ENCODE measurements at places on chromosomes 4 and X.

DNA sequence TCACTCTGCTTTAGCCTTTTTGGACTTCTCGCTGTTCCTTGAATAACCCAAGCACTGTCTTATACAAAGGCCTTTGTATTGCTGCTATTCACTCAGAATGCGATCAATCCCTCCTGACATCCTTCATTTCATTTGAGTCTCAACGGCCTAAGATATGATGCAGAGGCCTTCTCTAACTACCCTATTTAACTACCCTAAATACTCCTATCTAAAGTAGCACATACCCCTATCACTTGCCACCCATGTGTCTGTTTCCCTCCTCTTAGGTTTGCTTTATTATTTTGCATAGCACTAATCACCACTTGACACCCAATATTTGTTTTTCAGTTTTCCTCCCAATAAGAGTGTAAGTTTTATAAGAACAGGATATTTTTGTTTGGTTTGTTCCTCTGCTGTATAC is 42.3 kb upstream of the ACSL4 start:
- no peak for DNase-seq

DNA sequence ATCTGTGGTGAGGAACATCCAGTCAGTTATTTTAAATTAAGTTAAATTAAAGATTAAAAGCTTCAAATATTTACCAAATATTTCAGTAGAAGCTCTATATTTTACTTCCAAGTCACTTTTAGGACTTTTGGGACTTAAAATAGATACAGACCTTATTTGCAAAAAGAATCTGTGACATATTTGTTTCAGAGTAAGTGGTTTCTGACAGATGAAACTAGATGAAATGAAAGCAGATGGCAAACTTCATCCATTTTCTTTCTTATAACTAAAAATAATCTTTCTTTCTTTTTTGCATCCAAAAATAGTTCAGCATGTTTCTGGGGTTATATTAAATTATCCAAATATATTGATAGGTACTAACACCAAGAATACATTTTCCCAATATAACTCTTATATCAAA is 6.6 kb upstream of the UTP3 start:
- no peak for DNase-seq

DNA sequence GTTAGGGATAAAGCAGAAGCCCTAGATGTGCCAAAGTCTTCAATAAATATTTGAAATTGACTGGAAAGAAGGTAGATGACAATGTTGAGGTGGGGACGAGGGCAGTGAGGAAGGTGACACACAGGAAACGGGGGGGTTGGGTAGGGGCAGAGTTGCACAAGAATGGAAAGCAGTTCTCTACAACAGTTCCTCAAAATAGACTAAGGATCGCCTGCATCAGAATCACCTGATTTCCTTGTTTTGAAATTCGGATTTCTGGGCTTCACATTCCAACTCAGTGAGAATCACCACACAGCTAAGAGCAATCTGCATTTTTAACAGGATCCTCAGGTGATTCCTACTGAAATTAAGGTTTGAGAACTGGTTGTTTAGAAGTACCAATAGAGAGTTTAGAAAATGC is 70.6 kb downstream of the ARFIP1 start:
- DNase-seq = peak; percentile 36

- DNase-seq = no peak
Observed at GRCh38 chr4:6194458-6195195, 5.7 kb downstream of the JAKMIP1 start.

GRCh38 chrX:53347948-53348347 is 66.6 kb upstream of the IQSEC2 start:
- DNase-seq = no peak

DNA sequence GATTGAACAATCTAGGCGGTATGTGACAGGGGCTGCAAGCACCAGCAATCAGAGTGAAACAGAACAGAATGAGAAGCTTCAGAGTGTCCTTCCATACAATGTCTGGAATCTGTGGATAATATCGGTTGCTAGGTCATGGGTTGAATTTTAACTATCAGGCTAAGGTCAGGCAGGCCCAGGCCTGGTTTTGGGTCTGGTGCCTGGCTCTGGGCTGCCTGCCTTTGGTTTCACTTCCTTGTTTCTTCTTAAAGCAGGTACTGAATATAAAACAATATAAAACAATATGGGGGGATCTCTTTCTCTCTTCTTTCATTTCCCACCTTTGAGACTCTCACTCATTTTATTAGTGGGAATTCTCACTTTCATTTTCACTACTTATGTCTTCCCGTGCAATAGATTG is 962.0 kb downstream of the CCSER1 start:
- no peak for DNase-seq

DNA sequence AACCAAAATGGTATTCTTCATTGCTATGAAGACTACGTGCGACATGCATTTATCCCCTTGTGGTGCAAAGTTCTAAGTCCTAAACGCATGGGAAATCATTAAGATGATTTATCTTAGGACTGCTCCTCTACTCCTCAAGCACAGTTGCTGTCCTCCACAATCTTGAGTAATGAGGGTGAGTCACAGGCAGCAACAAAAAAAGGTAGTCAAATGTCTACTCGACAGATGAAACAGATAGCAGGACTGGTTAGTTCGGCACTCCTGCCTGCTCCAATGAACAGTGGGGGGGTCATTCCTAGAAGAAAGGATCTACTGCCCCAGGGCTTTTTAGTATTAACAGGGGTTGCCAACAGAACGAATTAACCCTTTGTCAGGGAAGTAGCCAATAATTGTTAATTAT is 233.7 kb upstream of the FGF13 start:
- no peak for DNase-seq

- peak; percentile 34 for DNase-seq
Observed at GRCh38 chr4:17613761-17614415, 553 bp upstream of the MED28 start.

- DNase-seq = no peak
Observed at GRCh38 chrX:154142950-154143745, 895 bp upstream of the OPN1LW start.

DNA sequence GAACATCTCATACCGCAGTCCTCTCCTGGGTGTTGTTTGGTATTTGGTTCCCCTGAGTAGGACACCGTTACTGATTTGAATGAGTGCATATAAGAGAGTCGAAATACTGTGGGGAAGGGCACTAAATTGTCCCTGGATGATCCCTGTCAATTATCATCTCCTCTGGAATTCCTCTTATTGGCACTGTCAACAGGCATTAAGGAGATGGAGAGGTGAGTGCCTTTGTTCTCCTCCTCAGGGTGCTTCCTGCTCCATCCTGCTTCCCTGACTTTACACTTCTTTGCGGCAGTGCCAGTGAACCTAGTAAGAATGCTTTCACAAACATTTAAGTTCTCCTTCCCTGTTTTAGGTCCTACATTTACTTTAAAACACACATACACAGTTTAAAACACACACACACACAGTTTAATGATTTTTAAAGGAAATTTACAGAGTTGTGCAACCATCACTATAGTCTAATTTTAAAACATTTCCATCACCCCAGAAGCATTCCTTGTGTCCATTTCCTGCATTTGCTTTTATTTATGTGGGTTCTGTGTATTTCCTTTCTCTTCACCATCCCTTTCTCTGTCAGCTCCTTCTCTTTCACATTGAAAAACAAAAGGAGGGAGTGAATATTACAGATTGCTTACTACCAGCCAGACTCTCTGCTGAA is 20.9 kb upstream of the ZRSR2 start:
- no peak for DNase-seq

GRCh38 chr4:164056426-164057142 is 562.1 kb downstream of the TMA16 start:
- DNase-seq = no peak

DNA sequence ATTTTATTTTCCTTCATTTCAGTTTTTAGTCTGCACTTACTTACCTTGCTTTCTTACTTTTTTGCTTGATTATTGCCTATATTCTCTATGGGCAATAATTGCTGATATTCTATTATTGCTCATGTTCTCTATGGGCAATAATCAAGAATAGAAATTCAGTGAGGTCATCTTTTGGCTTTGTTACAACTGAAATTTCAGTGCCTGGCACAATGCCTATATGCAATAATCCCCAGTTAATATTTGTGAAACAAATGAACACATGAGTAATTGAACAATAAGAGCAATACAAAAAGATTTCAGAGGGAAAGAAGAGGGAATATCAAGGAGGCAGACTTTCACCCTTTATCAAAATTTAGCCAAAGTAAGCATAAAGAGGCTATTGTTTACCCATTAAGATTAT is 48.6 kb upstream of the ARSJ start:
- no peak for DNase-seq

DNA sequence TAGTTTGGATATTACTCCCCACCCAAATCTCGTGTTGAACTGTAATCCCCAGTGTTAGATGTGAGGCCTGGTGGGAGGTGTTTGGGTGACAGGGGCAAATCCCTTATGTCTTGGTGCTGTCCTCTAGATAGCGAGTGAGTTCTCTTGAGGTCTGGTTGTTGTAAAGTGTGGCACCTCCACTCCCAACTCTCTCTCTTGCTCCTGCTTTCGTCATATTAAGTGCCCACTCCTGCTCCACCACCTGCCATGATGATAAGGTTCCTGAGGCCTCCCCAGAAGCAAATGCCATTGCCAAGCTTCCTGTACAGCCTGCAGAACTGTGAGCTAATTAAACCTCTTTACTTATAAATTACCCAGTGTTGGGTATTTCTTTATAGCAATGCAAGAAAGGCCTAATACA is 944.3 kb downstream of the ADGRL3 start:
- no peak for DNase-seq

DNA sequence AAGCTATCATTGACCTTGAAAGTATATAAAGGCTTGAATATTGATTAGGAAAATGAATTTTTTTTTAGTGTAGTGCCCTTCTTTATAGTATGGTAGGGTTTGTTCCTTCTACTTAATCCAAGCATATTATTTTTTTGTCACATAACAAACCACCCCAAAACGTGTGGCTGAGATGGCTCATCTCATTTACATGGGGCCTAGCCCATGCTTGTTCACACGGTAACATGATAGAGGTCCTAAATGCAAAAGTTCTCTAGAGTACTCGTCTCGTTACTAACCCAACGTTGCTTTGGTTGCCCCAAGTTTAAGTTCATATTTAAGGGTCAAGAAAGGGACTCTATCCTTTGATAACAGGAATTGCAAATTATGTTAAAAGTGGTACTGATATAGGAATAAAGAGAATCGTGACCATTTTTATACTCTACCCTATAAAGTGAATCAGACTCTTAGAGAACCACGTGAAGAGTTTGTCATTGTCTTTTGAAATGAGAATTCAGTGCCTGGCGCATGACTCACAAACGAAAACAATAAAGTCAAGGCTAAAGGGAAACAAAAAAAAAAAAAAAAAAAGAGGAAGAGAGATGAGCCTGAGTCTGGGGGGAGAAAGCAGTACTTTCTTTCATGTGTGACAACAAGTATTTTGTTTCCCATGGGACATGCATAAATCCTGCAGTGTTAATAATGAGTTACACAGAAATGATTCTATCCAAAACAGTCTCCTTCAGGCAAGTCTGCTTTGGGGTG is 402.8 kb upstream of the NWD2 start:
- no peak for DNase-seq

GRCh38 chr4:148052448-148052847 is 320.6 kb downstream of the ARHGAP10 start:
- peak; percentile 73 for DNase-seq

DNA sequence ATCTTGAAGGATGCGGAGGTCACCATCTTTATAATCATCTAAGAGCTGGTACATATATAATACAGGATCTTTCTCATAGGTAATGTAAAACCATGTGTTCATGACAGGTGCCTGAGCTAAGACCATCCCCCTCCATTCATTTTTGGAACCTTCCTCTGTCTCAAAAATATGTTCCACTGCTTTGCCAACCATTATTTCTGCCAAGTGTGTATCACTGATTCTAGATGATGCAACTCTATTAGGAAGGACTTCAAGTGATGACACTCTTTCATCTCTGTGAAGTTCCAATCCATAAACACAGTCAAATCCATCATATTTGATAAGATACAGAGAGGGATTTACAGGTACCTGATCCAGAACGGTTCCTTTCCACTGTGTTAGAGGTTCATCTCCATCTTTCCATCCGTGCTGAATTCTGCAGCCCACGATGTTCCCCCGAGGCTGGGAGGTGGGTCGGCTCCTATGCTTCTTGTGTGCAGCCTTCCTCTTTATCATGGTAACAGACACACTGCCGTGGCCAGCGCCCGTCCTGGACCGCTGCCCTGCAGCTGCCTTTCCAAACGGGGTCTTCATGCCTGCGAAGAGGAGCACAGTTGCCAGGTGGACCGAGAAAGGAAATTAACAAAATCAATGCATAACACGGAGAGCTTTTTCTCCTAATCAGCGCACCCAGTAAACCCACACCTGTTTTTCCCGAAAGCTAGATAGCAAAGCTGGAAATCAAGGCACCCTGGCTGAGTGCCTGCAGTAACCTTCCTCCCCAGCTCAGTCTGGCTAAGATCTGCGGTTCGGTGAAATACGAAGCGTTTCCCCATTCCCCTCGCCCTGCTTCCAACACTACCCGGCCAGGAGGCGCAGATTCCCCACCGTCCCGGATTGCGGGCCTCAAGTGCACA is 718 bp downstream of the SPIN3 start:
- no peak for DNase-seq

- DNase-seq = no peak
Observed at GRCh38 chrX:15606136-15606535, 5.4 kb upstream of the ACE2 start.

- peak; percentile 28 for DNase-seq
Observed at GRCh38 chrX:13078739-13079444, 34.5 kb upstream of the FAM9C start.

- no peak for DNase-seq
Observed at GRCh38 chrX:12065251-12065650, 73.0 kb upstream of the FRMPD4 start.

DNA sequence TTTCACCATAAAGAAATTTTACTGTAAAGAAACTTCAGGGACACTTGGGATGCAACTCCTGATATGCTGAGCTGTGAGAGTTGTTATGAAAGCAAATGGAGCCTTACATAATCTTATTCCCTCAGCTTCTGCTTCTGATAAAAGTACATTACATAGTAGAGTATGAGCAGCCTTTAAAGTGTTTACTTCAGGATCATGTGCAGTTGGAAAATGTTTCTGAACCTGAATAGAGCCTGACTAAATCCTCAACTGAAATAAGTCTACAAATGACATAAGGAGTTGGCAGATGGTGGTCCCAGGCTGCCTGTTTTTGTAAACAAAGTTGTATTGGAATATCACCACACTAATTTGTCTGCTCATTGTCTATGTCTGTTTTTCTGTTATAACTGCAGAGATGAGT is 19.3 kb downstream of the RASSF6 start:
- no peak for DNase-seq

DNA sequence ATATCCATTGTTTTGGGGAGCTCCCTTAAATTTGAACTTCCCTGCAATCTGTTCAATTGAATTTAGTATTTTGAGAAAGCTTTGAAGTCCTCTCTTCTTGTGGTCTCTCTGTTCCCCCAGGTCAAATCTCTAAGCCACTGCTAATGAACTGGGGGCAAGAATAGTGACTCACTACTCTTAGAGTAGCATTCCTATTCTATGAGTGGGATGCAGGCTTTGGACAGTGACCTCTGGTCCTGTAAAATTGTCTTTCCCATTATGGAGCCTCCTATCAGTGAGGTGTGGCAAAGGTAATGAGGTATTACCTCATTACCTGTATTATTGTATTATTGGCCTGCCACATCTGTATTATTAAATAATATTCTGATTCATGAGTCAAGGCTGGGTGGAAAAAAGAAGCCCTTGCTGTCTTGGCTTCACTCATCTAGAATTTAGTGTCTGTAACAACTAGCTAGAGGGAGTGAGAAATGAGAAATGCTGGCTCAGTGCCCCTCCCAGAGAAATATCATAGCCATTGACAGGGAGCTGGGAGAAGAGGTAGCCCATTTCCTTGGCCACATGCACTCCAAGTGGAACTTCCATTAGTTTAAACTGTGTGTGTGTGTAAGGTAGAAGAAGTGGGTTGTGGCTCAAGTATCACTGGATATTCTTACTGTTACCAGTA is 393.9 kb upstream of the CTSO start:
- DNase-seq = no peak

Measured in CD4-positive, alpha-beta T cell treated with Interleukin-17A for 1 hour (primary cell).